Glomerular endothelial cell (primary cell): ENCODE measurements at places on chromosomes 4 and X.

GRCh38 chrX:84340968-84341367, 153.0 kb upstream of the RPS6KA6 start:
- DNase-seq: no peak

DNA sequence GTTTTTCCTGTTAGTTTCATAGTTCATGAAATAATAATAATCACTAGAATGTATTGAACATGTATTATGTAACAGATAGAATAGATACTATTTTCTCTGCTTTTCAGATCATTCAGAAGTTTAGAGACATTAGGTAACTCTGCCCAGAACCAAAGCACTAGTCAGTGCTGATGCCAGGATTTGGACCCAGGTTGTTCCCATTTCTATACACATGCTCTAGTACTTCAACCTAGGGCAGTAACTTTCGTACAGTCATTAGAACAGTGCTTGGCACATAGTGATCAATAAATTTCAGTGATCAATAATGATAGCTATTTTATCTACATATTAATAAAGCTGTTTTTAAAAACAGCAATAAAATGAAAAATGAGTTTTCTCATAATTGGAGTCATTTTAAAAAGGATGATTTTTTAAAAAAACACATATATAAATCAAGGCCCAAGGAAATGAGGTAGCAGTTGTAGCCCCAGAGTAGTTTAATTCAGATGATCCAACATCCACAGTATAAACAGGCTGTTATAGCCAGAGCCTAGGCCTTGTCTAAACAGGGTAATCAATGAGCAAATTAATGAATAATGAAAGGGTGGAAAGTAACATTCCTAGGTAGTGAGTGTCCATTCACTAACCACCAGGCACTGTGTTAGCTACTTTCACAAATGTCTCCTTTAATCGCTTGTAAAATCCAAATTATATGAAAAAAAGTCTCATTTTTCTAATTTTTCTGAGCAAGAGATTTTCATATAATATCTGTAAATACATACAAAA, 25.6 kb downstream of the TXK start:
- no peak for DNase-seq

GRCh38 chrX:259692-260355, 21.4 kb upstream of the PLCXD1 start:
- no peak for DNase-seq

DNA sequence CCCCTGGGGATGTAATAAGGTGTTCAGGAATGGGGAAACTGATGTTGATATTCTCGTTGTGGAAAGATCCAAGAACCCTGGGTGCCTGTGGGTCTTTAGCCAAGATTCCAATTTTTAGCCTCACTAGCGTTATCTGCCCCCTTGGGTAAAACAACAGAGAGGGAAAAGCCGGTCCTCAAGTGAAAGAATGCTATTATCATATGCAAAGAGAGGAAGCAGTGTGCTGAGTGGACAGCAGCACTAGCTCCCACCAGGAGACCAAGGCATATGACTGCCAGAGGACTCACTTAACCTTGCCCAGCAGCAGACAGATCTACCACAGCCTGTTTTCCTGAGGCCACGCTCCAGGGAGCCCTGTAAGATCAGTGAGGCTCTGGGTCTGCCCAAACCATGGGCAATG, 257.9 kb upstream of the CPEB2 start:
- no peak for DNase-seq

GRCh38 chr4:147837435-147837834, 105.5 kb downstream of the ARHGAP10 start:
- DNase-seq: no peak

- no peak for DNase-seq
Observed at GRCh38 chr4:159368320-159368719, 265.4 kb downstream of the RAPGEF2 start.

- DNase-seq: no peak
Observed at GRCh38 chrX:7091923-7092322, 55.6 kb upstream of the STS start.

DNA sequence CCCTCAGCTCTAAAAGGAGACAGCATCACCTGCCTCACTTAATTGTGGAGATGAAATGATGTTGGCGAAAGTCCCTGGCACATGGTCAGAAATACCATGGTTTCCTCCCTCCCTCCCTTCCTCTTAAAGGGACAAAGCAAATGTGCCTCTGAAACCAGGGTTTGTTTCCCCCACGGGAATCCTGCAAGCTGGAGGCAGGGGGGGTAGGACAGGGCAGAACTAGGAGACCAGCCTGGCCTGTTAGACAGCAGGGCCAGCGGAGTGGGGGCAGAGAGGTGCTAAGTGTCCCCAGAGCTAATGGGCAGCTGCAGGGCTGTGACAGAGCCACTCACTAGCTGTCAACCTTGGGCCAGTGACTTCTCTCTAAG, 5.7 kb downstream of the RTL5 start:
- no peak for DNase-seq

DNA sequence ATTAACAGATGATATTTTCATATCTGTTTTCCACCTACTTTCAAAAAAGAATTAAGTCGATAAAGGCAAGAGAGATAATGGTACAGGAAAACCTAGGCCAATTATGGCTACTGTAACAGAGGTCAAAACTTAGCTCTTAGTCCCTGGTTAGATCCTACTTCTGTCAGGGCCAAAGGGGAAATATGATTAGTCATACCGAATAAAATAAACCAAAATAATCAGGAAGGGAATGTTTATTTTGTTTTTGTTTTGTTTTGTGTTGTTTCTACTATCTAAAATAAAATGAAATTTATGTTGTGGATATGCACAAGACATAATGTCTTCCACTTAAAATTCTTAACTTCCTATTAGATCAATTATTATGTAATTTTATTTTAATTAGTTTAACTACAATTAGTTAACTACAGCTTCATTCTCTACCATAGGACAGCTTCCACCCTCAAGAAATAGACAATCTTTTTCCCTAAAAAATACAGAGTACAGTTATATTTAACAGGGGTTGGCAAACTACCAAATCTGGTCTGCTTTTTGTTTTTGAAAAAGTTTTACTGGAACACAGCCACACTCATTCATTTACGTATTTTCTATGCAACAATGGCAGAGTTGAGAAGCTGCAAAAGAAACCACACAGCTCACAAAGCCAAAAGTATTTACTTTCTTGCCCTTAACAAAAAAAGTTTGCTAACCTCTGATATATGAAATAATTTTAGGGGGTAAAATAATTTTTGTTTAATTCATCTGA, 25.4 kb downstream of the TMEM47 start:
- DNase-seq: no peak

DNA sequence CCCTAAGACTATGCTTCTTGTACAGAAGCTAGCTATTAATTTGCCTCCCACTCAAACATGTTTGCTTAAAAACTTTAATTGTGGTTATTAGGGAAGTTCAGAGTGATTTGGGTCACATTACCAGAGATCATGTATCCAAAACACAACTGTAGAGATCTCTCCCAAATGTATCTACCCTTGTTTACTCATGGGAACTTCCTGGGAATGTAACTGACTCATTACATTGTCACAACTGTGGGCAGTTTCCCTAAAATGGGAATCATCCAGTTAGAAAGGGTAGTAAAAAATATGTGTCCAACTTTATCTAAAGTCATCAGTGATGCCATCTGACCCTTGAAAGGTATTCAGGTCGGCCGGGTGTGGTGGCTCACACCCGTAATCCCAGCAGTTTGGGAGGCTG, 40.3 kb upstream of the GLRA3 start:
- no peak for DNase-seq

GRCh38 chrX:69137371-69138117, 27.7 kb downstream of the PJA1 start:
- DNase-seq: no peak
